ENCODE measurements at places on chromosomes 2 and 18.

DNA sequence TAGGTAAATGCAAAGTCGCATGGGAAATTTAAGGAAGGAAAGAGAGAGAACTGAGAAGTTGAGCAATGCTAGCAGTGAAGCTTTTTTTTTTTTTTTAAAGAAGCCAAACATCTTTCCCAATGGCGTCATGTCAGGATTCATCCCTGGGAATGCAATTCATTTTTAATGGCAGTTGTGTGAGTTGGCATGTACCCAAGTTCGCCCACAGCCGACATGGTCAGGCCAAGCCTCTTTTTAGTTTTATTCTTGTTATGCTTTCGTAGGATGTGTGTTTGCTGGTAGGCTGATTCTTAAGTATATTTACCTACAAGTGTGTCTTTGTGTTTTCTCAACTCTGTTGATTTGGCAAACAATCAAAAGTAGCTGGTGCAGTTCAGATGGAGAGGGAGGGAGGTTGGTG lies 127.6 kb upstream of the ITGA6 start:
- DNase-seq, result no peak

DNA sequence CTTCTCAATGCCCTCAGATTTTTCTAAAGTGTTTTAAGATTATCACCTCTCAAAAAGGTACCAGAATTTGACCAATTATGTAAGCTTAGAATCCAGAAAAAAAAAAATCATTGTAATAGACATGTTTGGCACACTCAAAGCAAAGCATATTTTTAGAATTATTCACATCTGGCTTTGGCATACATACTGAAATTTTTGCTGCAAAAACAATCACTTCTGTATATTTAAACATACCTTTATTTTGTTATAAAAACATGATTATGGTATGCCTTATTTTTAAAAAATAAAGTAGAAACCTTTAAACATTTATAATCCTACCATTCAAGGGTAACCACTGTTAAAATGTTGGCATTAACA lies 143.3 kb downstream of the ESCO1 start:
- DNase-seq, result no peak

DNA sequence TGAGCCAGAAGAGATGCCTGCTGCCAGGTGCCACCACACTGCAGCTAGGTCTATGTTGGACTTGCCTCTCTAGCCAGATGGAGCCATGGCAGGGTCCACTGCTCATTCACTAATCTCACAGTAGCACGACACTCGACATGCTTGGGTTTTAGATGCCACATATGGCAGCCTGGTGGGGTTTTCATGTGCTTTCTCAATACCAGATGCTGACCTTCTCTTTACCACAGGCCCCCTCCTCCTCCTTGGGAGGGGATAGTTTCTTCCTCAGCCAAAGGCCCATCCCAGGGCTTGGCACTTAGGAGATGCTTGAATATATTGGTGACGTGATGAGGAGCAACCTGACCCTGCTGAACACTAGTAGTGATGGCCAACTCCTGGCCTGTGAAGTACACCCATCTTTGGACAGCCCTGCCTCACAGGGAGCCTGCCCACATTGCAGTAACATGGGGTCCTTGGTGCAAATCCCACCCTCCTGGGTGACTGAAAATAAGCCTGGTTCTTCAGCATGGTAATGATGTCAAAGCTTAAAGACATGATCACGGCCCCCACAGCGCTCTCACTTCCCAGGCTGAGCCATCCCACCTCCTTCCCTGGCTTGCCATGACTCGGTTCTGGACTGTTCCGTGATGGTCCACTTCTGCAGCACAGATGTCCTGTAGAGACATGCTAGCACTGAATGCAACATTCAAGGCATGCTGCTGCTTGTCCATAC lies 227.5 kb downstream of the SH3RF3 start:
- DNase-seq, result no peak

GRCh38 chr2:140502951-140503630 lies 1627.7 kb downstream of the LRP1B start:
- no peak for DNase-seq

DNA sequence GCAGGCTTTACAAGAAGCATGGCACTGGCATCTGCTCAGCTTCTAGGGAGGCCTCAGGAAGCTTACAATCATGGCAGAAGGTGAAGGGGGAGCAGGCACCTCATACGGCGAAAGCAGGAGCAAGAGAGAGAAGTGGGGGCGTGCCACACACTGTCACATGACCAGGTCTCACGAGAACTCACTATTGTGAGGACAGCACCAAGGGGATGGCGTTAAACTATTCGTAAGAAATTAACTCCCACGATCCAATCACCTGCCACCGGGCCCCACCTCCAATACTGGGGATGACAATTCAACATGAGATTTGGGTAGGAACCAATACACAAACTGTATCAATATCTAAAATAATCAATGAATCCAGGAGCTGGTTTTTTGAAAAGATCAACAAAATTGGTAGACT lies 156.0 kb upstream of the DPP10 start:
- DNase-seq, result no peak

DNA sequence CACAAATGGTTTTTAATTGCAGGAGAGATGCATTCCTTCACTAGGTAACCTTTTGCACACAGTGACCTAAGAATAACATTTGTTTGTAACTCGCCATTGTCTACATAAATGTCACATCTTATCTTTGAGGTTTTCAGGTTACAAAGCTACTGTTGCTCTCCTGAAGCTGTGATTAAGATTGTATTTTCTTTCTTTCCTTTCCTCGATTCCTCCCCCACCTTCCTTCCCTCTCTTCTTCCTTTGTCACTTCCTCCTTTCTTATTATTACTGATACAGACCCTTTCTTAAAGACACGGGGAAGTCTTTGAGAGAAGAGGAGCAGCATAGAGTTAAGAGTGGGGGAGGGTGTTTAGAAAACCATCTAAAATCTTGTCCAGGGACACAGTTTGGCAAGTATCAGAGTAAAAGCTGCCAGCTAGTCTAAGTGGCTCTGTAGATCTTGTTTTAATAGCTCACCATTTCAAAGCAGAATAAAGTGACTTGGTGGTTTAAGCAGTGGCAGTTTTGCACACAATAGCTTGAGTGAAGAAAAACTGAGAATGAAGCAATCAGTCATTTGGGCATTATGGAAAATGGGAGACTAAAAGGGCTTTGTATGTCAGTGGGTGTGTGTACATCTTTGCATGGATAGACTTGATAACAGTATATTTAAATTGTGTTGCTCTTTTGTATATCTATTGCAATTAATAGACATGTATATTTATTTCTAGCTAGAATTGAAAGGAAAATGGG lies 10.9 kb downstream of the CERS6 start:
- no peak for DNase-seq

GRCh38 chr2:115999039-115999438 lies 1556.6 kb downstream of the DPP10 start:
- DNase-seq, result no peak

DNA sequence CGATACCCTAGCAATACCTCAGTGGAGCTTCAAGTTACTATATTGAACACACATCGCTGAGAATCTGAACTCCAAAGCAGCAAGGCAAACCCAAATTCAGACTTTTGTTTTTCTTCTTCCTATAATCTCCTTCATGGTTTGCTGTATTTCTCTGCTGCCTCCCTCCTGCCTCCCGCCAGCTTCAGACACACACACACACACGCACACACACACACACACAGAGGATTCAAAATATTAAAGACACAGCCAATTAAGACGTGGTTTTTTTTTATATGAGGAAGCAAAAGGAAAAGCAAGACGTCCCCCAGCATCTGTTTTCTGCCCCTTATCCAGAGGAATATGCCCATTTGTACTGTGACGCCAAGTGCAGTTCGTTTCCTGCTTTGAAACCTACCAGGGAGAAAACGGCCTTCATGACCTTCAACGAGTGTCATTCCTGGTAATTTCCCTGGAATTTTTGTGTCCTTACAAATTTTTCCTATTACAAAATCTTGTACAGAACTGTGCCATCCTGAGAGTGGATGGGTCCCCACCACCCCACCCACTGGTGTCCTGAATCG lies 547.9 kb upstream of the ID2 start:
- DNase-seq, result no peak

DNA sequence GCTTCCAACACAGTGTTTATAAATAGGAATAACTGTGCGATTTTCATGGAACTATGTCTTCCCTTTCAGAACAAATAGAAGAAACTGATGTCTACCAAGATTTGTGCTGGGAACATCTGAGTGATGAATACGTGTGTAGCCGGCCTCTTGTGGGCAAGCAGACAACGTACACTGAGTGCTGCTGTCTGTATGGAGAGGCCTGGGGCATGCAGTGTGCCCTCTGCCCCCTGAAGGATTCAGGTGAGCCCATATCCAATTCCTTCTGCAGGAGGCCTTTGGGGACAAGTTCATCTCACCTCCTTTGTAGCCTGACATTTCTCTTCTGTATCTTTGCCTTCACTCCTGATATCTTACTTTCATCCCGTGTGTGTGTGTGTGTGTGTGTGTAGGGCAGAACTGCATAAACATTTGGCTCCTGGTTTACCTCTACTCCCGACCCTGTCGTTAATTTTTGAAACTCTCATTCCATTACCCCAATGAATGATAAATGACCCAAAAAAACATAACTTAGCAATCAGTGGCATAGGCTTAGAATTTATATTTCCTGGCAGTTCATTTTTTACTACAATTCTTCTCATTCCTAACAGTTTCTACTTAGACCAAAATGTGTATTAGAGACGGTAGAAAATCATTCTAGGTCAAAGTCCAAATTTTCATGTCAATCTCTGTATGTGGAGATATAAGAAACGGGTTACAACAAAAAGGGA lies 111.0 kb upstream of the RASGRP3 start:
- no peak for DNase-seq

- no peak for DNase-seq
Measured at GRCh38 chr2:236853585-236854051, 232.1 kb upstream of the COPS8 start.

All from stimulated activated CD4-positive, alpha-beta T cell treated with anti-CD3 and anti-CD28 coated beads, Interleukin-2, amount 100 ng/mL, for 48 hours (primary cell).